ENCODE measurements at places on chromosomes 16 and 17. TPM values are rescaled to one million over a fixed set of nuclear protein-coding genes. Genes with fewer than 3 reads are reported as not detected.

The RSKR gene
- 34.7 TPM for total RNA-seq

The MYH8 gene
- total RNA-seq: 0.27 TPM

The NLGN2 gene
- total RNA-seq: 11.8 TPM

The MAZ gene
- total RNA-seq: 150 TPM

The PTX4 gene
- not detected for total RNA-seq

DNA sequence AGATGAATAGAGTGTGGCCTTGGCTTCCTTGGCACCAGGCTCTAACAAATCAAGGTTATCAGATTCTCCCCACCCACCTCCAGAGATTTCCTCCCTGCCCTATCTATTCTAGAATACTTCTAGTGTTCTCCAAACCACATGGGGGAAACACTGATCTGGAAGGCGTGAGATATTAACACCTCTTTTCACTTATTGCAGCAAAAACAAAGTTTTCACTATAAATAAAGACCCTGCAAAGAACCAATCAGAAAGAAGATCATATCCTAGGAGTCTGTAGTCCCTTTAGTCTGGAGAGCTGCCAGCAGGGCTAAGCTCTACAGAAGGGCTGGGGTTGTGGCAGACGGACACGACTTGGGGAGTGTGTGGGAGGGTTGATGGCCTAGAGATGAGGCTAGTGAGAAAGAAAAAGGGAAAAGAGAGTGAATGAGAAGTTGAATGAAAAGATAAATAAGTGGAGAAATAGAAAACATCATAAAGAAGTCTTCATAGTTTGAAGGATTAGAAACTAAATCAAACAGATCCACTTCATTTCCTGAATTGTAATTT is 8.6 kb upstream of the SKAP1 start:
- no peak for DNase-seq

- DNase-seq: no peak
Measured at GRCh38 chr17:60354223-60354622, 37.7 kb downstream of the USP32 start.

- DNase-seq: peak; percentile 48
Measured at GRCh38 chr17:5665164-5665563, 80.9 kb upstream of the NLRP1 start.

GRCh38 chr16:22900863-22901262 is 86.9 kb downstream of the HS3ST2 start:
- DNase-seq: no peak

DNA sequence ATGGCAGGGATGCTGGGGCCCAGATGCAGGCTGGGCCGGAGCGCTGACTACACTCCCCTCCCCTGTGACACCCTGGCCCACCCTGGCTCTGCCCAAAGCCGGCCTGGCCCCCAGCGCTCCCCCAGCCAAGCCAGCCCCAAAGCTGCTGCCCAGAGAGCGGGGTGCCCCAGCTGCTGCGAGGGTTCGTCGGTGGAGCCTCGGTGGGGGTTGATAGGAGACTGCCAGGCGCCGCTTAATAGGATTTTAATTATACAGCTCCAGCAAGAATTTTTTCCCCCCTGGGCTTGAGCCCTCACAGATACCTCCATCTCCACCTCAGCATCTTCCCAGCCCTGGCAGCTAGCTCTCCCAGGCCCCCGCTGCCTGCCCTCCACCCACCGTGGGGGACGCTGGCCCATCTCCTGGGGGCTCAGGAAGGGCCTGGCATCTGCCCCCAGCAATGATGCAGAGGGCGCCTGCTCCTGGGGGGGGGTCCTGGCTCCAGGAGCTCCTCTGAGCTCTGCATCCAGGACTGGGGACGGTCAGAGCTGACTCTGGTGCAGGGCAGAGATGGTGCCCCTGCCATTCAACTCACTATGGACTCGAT is 36.8 kb upstream of the DLX4 start:
- no peak for DNase-seq

DNA sequence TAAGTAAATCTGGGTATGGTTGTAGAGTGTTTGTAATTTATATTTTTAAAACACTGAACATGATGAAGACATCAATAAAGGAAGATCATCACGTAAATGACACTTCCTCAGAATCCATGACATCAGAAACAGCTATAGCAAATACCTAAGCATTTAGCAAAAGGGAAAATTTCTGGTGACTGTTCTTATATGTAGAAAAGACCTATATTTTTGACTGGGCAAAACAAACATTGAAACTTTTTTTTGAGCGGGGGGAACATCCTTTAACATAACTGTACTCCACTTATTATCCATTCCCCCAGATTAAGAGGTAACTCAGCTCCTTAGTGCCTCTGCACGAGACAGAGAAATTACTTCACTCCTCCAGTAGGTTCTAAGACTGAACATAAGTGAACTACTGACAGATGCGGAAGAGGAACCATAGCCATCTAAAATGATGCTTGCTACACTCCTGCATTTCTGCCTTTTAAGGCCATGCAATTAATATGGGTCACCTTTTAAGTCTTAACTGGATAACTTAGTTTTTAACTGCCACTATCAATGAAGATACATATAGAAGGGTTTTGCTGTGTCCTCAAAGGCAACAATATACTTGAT is 9.4 kb downstream of the CRYBA1 start:
- no peak for DNase-seq

- DNase-seq: peak; percentile 71
Measured at GRCh38 chr17:41777574-41778188, 8.8 kb downstream of the JUP start.

DNA sequence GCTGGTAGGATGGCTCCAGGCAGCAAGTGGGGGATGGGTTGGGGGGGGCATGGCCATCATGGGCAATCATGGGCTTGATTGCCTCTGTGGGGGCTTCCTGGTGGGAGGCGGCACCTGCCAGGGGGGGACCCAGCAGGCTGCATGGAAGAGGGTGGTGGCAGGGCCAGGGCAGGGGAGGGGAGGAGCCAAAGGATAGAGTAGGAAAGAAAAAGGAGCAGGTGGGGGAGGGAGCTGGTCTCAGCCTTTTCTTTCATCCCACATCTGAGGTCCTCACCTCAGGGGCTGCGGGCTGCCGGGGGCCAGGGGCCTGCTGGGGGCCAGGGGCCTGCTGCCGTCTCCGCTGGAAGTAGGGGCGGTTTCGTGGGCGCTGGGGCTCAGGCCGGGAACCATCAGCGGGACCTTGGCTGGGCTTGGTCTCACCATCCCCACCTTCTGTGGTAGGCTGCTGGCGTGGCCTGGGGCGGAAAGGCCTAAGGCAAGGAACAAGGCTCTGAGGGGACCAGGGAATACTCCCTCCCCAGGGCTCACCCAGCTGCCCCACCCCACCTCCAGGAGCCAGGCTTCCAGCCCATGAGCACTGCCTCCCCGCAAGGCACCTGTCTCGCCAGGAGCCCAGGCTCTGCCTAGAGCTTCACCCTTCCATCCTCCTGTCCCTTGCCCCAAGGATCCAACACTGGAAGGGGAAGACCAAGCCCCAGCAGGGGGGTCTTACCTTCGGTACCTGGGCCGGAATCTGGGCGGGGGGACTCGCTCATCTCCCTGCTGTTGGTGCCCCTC is 5.0 kb downstream of the YBX2 start:
- no peak for DNase-seq

GRCh38 chr17:7775051-7775450 is 57.5 kb downstream of the DNAH2 start:
- no peak for DNase-seq

GRCh38 chr17:11388054-11388453 is 147.0 kb downstream of the SHISA6 start:
- no peak for DNase-seq

DNA sequence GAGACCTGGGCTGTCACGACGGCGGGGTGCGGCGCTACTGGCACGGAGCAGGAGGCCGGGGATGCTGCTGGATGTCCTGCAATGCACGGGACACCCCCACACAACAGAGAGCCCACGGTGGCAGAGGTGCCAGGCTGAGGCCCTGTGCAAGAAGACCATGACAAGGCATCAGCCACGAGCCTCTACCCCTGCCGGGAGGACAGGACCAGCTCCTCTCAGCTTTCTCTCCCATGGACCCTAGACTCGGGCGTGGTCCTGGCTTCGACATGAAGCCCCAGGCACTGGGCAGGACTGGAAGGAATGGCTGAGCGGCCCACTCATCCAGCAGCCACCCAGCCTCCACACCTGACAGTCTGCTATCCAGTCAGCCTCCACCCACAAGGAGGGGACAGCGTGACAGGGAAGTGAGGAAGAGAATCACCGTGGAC is 25.6 kb downstream of the SLC7A5 start:
- DNase-seq: no peak
